Neural cell (in vitro differentiated cells): ENCODE measurements at places on chromosomes 12 and 14. TPM values are rescaled to one million over a fixed set of nuclear protein-coding genes. Genes with fewer than 3 reads are reported as not detected.

Gene TAS2R50
- 2.4 TPM in 1 of 2 replicates, not detected in the other for polyA plus RNA-seq

Gene SELPLG
- 0.62 TPM in 1 of 2 replicates, not detected in the other for polyA plus RNA-seq

Gene PAH
- not detected in 2 replicates for polyA plus RNA-seq

Gene KRT75
- polyA plus RNA-seq = not detected in 2 replicates

Gene LBHD2
- not detected in 2 replicates for polyA plus RNA-seq
